ENCODE measurements at places on chromosomes 6 and 20.

GRCh38 chr6:26064619-26065257, 22.5 kb upstream of the HFE start:
- peak; percentile 51 for DNase-seq

DNA sequence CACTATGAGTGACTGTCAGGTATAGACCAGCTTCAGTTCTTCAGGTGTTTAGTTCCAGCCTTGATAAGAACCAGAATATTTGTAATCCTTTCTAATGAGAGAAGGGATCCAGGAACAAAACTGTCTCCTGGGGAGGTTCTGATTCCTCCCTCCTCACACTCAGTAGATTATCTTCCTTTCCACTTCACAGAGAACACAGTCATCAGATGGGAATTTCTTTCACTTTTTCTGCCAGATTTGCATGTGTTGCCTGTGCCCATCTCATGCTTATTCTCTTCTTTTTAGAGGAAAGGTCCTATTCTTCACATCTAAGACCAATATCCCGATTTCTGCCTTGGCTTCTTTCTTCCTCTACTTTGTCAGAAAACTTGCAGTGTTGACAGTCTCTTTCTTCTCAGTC, 50.8 kb downstream of the CD109 start:
- peak; percentile 35 for DNase-seq

- DNase-seq: peak; percentile 78
Observed at GRCh38 chr6:43021270-43022047, at the start of gene RRP36. TSS of gene RRP36 (plus strand) at chr6:43021623. CDS start at chr6:43021655, 32 bp downstream.

DNA sequence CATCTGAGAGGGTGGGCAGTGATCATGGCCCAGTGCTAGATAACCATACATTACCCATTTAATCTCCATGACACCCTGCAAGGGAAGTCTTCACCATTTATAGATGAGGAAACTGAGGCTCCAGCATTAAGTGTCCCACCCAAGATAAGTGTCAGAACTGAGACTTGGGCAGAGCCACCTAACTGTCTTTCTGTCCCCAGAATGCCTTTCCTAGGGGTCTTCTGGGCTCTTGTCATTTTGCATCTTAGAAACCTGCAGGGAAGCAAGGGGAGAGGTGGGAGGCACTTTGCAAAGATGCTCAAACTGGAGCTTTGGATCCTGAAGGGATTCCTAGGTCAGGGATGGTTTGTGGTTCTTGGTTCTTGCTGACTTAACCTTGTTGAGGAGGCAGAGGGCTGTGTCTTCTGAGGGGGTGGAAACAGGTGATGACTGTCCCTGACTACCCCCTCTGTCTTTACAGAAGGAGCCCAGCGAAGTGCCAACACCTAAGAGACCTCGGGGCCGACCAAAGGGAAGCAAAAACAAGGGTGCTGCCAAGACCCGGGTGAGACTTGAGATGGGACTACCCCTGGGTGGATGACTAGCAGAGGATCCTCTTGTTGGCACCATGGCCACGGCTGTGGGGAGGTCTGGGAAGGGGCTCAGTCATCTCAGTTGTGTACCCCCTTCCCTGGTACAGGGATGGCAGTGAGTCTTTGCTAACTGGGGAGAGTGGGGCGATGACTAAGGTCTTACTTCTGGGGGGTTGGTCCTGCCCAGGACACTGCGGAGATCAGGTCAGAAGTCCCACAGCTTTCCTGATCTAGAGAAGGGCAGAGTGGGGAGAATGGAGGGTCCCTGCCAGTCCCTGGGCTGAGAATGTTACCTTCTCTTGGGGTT, 5.8 kb downstream of the HMGA1 start:
- peak; percentile 46 for DNase-seq

DNA sequence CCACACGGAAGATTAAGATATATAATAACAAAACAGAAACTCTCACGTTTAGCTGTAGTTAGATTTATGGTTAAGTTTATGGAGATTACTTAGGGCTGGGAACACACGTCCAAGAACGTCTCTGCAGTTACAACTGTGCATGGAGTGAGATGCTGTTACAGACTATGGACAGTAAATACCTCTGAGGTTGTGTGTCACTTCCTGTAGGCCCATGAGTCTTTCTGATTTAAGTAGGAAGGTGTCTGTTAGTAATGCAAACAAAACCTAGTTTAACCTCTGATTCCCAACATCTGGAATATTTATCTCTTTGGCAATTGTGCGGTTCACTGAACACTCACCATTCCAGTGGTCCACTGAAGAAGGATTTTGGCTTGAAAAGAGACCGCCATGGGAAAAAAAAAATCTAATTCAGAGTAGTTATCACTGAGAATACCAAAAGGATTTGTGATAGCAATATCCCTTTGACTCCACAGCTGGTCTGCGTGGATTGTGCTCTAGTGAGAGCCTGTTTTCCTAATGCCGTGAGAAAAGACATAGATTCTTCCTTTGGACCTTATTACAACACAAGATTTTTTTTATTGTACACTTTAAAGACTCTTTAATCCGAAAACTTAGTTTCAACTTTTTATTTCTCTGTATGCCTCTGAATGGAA, 478.2 kb upstream of the CITED2 start:
- peak; percentile 89 for DNase-seq

DNA sequence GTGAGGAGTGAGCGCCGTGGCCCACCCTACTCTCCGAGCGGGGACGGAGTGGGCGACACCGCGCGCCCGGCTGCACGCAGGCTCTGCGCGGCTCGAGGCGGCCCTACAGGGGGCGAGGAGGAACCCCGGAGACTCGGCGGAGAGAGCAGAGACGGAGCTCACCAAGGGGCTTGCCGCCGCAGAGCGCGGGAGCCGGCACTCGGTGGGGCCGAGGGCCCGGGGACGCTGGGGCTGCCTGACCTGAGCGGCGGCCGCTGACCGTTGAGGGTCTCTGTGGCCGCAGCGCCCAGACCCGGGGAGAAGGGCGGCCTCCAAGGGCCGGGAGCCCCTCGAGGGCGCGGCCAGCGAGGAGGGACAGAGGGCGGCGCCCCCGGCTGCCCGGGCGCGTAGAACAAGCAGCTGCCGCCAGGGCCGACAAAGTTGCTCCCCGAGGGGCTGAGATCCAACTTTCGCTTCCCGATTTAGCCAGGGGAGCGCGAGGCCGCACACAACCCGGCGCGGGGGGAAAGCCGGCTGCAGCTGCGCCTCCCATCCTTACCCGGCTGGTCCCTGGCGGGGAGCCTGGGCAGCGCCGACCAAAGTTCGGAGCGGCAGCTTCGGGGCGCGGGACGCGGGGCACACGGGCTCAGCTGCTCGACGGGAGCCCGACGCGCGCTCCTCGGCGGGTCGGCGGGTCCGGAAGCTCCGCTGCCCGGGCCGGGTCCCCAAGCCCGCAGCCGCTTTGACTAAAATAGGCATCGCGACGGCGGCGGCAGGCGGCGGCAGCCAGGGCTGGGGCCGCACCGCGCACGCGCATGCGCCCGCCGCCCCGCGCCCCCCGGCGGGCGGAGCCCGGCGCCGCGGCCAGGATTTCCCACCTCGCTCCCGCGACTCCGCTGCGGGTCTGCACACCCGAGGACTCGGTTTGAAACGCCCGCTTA, 43.1 kb downstream of the POPDC3 start:
- peak; percentile 71 for DNase-seq

- no peak for DNase-seq
Observed at GRCh38 chr6:89400912-89401399, 11.1 kb downstream of the RRAGD start.

DNA sequence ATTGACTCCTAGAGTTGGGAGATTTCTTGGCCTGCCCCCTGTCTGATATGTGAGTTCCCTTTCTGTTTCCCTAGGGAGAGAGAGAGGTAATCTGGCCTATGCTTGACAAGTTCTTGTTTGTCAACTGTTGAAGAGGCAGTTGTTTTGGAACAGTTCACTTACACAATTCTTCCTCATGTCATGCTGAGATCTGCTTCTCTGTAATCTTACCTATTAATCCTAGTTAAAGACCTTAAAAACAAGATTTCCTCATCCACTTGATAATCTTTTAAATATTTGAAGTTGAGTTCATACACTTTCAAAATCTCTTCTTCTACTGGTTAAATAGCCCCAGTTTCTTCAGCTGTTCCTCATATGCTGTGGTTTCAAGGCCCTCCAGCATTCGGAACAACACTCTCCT, 89.9 kb downstream of the FIG4 start:
- DNase-seq: no peak

DNA sequence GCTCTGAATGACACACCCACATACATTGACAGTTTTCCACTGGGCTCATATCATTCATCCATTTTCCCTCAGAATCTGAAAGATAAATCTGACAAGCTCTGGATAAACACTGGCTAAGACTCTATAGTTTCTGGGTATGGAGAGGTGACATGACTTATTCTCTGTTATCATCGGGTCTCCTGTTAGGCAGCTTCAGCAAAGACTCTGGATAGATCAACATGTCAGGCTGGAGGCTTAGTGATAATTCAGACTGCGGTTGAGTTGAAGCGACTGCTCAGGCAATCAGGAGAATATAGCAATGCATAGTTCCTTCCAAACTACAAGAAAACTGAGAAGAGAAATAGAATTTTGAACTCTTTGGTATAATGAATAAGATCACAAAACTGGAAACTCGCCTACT, 394.6 kb downstream of the CBLN4 start:
- no peak for DNase-seq

- DNase-seq: no peak
Observed at GRCh38 chr6:5984150-5985089, 22.3 kb downstream of the NRN1 start.

- no peak for DNase-seq
Observed at GRCh38 chr6:159074120-159074684, 29.4 kb upstream of the TAGAP start.

GRCh38 chr6:52549428-52549827, 27.4 kb downstream of the TRAM2 start:
- no peak for DNase-seq

GRCh38 chr20:650954-651353, 2.0 kb downstream of the SRXN1 start:
- no peak for DNase-seq

GRCh38 chr6:106056746-106057390, 29.3 kb upstream of the PRDM1 start:
- no peak for DNase-seq

DNA sequence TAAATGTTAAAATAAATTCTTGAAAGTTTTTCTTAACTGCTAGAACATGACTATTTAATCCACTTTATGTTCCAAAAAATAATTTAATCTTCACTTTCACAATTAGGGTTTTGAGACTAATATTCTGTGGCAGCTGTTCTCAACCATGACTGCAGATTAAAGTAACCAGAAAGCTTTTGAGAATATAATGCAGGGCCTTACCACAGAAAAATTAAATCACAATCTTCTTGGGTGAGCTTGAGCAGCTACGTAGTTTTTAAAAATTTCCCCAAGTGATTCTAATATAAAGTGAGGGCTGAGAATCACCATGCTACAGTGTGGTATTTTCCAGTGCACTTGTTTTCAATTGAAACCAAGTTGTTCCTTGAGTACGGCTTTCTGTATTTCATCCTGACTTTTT, 196.6 kb upstream of the PTCHD4 start:
- no peak for DNase-seq

GRCh38 chr20:33400812-33401183, 521 bp downstream of the CDK5RAP1 start:
- peak; percentile 10 for DNase-seq
